A549 treated with Mapracorat at 1 μM for 4 hours (cell line): ENCODE measurements at places on chromosomes 2 and 18. TPM values are rescaled to one million over a fixed set of nuclear protein-coding genes. Genes with fewer than 3 reads are reported as not detected.

Gene ACMSD
- total RNA-seq: not detected in 5 replicates

Gene SERPINB12
- not detected in 5 replicates for total RNA-seq

Gene HK2
- 0.77 to 1.00 TPM (median 0.93 TPM) in 5 replicates for total RNA-seq

Gene GPR35
- 0.50 to 1.1 TPM (median 0.67 TPM) in 5 replicates for total RNA-seq

Gene TMEM178A
- total RNA-seq: 0.12 to 0.27 TPM (median 0.18 TPM) in 4 of 5 replicates, not detected in the other

Gene NCL
- 779 to 864 TPM (median 785 TPM) in 5 replicates for total RNA-seq

Gene C2orf15
- 0.43 to 1.0 TPM (median 0.81 TPM) in 5 replicates for total RNA-seq

Gene GALNT14
- 41.2 to 47.8 TPM (median 47.3 TPM) in 5 replicates for total RNA-seq

Gene DAW1
- 2.3 to 3.2 TPM (median 2.6 TPM) in 5 replicates for total RNA-seq

Gene CDH19
- 0.37 to 1.0 TPM (median 0.94 TPM) in 5 replicates for total RNA-seq

Gene SERPINB5
- total RNA-seq: 0.11 to 0.24 TPM (median 0.13 TPM) in 3 of 5 replicates, not detected in the others

Gene ZNF804A
- total RNA-seq: not detected in 5 replicates

Gene CXCR1
- not detected in 5 replicates for total RNA-seq
